ENCODE measurements at places on chromosomes 12 and 14.

- peak; percentile 82 for DNase-seq
Observed at GRCh38 chr14:102437997-102438915, 71.3 kb downstream of the ANKRD9 start.

DNA sequence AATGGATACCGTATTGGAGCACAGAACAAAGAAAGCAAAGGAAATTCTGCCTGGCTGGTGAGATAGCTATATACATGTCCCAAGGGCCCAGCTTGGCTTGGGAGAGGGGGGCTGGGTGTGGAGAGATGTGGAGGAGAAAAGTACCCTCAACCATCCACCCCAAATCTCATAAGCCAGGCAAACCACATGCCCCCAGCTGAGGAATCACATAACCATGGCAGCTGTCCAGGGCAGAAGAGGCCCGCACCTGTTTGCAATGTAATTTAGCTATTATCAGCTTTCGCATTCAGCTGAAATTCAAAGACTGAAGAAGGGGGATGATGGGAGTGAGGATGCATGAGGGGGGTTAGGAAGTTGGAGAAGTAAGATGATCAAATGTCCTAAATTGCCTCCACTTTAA, 196.1 kb downstream of the TBX5 start:
- DNase-seq, result no peak

DNA sequence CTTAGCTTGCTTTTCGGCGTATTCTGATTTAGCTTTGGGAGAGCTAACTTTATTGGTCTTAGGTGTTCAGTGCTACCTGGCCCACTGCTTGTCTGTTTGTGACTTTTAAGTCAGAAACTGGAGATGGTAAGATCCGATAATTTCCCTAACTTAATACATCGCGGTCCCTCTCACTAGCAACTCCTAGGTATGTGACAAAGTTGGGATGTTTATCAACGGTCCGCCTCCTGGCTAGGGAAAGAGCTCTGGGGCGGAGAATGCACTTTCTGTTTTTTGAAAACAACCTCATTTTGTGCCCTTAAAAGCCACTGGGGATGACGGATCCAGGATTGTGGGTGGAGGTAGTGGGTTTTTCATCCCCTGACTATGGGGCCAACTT, 1.2 kb downstream of the CDKN1B start:
- DNase-seq, result no peak

GRCh38 chr14:80475074-80475473, 263.8 kb upstream of the DIO2 start:
- no peak for DNase-seq

DNA sequence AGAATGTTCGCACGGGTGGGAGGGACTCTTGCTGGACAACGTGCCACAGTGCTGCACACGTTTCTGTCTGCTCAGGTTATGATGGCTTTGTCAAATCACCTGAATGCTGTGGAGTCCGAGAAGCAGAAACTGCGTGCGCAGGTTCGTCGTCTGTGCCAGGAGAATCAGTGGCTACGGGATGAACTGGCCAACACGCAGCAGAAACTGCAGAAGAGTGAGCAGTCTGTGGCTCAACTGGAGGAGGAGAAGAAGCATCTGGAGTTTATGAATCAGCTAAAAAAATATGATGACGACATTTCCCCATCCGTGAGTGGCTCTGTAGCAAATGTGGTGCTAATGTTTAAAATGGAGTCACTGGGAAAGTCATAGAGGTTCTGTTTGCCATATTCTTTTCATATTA, 28.5 kb downstream of the KLC1 start:
- DNase-seq, result no peak

- DNase-seq, result no peak
Observed at GRCh38 chr14:68705741-68706283, 87.1 kb downstream of the ZFP36L1 start.

DNA sequence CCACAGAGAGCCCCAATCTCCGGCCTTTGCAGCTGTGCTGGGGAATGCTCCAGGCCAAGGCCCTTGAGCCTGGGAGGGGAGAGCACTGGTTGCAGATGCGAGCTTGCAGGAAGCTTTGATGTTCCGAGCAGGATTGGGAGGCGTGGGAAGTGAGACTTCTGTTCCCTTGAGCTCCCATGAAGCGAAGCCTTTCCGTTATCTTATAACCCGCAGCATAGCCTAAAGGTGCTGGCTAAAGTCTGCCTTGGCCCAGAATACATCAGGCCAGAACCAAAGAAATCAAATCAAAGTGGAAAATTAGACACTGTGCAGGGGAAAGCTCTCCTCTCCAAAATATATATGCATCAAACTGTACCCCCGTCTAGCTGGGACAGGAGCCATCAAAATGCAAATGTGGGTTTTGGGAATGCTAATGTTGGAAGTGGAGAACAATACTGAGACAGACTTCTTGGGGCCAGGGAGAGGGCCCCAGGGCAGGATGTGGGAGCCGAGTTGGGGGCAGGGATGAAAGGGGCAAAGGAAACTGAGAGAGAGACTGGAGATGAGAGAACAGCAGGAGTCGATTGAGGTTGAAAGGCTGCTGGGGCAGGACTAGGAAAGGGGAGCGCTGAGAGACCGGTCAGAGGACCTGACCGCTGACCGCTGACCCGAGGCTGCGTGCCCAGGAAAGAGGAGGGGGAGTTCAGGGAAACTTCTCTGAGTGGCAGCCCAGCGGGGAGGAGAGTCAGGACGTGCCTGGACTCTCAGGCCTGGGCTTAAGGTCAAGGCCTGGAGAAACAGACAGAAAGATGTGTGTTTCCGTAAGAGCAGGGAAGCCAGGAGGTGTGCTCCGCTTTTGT, 152.2 kb upstream of the PARP11 start:
- DNase-seq, result no peak

GRCh38 chr12:120072472-120073249, 43.9 kb downstream of the RAB35 start:
- no peak for DNase-seq

GRCh38 chr14:77190977-77191376, 9.4 kb downstream of the TMEM63C start:
- no peak for DNase-seq

DNA sequence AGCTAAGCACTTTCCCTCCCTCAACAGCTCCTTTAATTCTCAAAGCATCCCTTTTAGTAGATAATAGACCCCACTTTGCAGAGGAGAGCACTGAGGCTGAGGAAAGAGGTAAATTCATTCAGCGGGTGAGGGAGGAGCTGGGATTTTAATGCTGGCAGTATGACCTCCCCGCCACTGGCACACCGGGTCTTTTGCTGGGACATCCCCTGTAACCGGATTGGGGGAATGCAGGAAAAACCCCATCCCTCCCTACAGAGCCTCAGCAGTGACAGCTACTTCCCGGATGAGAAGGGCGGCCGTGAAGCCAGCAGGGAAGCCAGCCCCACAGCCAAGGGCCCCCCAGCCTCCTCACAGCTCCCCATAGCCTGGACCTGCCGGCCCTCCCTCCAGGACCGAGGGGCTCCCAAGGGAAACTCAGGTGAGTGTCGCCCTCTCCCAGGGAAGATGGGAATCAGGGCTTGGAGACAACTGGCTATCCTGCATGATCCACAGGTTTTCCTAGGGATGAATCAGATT, 12.1 kb downstream of the ZBTB39 start:
- no peak for DNase-seq

GRCh38 chr12:113005762-113006161, 27.4 kb downstream of the OAS2 start:
- no peak for DNase-seq

- no peak for DNase-seq
Observed at GRCh38 chr14:92677087-92677668, 71.2 kb downstream of the LGMN start.

DNA sequence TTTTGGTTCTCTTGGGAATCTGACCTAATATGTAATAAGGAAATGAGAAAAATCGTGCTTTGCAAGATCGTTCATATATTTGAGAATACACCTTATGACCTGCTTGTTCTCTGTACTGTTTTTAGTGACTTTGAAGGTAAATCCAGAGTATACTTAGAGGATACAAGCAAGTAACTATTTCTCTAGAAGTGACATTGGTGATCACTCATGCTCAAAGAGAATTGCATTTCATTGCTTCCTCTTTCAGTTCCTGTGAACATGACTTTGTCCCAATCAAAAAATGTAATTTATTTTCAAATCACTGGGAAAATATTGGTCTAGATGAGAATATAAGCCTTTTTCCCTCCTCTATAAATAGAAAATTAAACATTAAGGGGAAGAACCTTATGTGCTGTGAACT, 2.7 kb downstream of the KTN1 start:
- DNase-seq, result no peak

- no peak for DNase-seq
Observed at GRCh38 chr14:29643433-29644211, 284.0 kb downstream of the PRKD1 start.

- DNase-seq, result no peak
Observed at GRCh38 chr12:64065881-64066451, 156.1 kb downstream of the KICS2 start.

DNA sequence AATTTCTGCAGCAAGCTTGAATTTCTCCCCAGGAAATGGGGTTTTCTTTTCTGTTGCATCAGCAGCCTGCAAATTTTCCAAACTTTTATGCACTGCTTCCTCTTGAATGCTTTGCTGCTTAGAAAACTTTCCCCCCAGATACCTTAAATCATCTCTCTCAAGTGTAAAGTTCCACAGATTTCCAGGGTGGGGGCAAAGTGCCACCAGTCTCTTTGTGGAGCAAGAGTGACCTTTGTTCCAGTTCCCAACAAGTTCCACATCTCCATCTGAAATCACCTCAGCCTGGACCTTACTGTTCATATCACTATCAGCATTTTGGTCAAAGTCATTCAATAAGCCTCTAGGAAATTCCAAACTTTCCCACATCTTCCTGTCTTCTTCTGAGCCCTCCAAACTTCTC, 241.6 kb upstream of the TMTC1 start:
- DNase-seq, result no peak

GRCh38 chr12:131321988-131322387, 368.3 kb downstream of the ADGRD1 start:
- no peak for DNase-seq

DNA sequence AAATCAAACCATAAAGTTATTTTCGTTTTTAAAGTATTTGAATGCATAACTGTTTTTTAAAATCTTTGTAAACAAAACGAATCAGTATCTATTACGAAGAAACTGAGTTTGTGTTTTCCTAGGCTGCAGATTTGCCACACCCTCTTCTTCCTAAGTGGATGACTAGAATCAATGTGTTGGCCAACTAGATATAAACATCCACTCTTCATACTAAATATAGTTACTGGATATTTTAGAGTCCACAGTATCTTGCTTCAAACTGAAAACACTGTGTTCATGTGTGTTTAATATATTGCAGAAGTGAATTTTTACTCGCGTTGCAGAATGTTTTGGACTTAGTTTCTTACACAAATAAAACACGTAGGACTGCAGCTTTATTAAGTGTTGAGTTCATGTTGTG, 63.2 kb downstream of the KLHL28 start:
- DNase-seq, result no peak

DNA sequence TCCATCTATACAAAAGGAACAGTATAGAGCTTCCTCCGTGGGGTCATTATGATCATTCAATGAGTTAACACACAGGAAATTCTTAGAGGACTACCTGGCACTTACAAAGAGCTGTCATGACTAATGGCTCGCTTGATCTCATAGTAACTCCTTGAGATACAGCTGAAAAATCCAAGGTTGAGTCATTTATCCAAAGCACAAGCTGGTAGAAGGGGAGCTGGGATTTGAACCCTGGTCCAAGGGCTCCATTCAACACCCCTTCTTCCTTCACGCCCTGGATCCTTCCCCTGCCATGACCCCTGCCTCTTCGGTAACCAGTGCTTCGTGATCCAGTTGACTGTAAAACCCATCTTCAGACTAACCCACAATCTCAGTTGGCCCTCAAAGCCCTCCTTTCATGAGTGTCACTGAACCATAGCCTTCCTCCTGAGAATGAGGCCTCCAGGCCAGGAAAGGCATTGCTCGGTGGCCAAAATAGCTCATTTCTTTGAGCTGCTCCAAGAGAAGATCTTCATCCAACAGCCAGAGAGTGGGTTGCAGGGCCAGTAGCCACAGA, 7.8 kb downstream of the ZFP36L1 start:
- DNase-seq, result no peak

Data from SJSA1 (cell line).